Stimulated activated naive CD8-positive, alpha-beta T cell treated with anti-CD3 and anti-CD28 coated beads, Interleukin-15, amount 100 ng/mL, for 72 hours (primary cell): ENCODE measurements at places on chromosomes 11 and 22.

DNA sequence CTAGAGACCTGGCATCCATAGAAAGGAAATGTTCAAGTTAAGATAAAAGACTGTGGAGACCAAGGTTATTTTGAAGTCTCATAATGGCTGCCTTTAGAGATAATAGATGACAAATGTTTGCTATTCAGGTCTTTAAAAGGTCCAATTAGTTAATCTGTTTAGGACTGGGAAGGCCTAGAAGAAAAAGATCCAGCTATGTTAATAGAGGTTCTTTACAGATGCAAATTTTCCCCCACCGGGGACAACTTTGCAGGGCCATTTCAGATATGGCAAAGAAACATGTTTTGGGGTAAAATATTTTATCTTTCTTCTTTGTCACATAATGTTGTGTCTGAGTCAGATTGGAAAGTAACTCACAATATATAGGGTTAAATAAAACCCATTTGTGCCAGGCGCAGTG, 3.1 kb upstream of the APOBEC3G start:
- DNase-seq = no peak

GRCh38 chr22:43004362-43005035, 10.4 kb downstream of the PACSIN2 start:
- no peak for DNase-seq

DNA sequence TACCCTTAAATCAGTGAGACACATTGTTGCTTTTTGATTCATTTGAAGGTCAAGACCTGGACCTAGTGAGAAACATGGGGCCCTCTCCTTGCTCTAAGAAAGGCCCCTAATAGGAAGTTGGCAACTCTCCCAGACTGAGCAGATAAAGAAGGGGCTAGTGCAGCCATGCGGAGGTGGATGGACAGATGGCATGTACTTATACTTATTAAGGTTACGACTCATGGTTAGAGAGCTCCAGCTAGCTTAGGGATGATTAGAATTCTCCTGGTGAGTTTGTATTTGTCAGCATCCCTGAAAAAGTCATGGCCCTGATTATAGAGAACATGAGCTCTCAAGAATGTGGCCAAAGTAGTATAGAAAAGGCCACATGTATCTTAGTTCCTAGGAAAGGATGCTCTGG, 112.1 kb upstream of the BDNF start:
- no peak for DNase-seq

- DNase-seq = no peak
Measured at GRCh38 chr11:131884461-131885073, 514.2 kb downstream of the NTM start.

DNA sequence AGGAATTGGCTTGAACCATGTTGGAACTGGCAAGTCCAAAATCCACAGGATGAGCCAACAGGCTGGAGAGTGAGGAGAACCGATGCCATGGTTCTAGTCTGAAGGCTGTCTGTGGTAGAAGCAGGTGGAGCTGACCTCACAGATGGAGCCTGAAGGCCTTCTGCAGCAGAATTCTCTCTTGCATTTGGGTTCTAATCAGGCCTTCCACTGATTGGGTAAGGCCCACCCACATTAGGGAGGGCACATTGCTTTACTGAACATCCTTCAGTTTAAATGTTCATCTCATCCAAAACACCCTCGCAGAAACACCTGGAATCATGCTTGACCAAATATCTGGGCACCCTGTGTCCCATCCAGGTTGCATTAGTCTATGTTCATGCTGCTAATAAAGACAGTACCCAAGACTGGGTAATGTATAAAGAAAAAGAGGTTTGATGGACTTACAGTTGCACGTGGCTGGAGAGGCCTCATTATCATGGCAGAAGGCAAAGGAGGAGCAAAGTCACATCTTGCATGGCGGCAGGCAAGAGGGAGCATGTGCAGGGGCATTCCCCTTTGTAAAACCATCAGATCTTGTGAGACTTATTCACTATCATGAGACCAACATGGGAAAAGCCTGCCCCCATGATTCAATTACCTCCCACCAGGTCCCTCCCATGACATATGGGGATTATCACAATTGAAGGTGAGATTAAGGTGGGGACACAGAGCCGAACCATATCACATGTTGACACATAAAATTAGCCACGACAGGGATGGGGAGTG, 15.9 kb downstream of the SMIM38 start:
- no peak for DNase-seq
